CD4-positive, alpha-beta T cell treated with Interleukin-2 at 100 ng/mL for 4 hours (primary cell): ENCODE measurements at places on chromosomes 12 and 14.

- no peak for DNase-seq
Observed at GRCh38 chr12:85367936-85368335, 87.9 kb downstream of the ALX1 start.

- no peak for DNase-seq
Observed at GRCh38 chr14:28773861-28774691, 7.5 kb downstream of the FOXG1 start.

DNA sequence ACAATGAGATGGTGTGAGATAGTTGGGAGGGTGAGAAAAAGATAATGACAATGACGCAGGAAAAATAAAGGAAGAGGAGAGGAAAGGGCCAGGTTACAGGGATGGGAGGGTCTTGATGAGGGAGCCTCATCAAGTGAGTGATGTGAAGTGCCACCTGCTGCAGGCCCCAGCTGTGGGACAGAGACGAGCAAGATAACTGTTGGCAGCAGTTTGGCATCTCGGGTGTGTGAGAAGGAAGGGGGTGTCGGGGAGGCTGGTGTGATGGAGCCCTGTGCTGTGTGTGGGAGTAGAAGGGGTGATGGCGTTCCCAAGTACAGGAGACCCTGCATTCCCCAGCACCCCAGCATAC, 11.4 kb upstream of the TAC3 start:
- no peak for DNase-seq

DNA sequence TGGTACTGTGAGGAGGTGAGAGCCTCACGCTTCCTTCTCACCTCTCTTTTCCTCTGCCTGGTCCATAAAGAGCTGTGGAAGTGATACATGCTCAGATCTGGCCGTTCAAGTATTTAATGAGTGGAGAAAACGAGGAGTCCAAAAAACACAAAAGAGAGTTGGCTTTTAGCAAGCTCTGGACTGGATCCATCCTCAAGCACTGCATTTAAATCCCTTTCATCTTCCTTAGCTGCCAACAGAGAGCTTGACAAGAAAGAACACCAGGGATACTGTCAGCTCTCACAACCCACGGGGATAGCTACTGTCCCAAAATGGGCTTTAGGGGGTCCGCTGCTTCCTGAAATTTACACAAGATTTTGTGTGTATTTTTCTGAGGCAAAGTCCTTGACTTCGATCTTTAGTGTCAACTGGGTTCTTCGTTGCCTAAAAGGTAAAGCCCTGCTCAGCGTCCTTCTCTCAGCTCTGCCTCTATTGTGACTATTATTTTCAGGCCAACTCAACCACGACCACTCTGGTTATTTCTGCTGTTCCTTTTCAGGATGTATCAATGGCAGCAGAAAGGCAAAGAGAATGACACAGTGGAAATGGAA, 120.9 kb downstream of the TMTC1 start:
- DNase-seq = no peak

- no peak for DNase-seq
Observed at GRCh38 chr14:96663076-96663475, 134.1 kb upstream of the VRK1 start.

DNA sequence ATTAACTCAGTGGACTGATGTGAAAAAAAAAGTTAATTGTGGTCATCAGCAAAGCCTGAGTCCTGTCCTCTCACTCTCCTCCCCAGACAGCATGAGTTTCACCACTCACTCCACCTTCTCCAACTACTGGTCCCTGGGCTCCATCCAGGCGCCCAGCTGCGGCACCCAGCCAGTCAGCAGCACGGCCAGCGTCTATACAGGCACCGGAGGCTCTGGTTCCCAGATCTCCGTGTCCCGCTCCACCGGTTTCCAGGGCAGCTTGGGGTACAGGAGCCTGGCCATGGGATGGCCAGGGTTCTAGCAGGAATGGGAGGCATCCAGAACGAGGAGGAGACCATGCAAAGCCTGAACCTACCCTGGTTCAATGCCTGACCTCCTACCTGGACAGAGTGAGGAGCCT, 6.0 kb downstream of the MED6 start:
- DNase-seq = no peak

DNA sequence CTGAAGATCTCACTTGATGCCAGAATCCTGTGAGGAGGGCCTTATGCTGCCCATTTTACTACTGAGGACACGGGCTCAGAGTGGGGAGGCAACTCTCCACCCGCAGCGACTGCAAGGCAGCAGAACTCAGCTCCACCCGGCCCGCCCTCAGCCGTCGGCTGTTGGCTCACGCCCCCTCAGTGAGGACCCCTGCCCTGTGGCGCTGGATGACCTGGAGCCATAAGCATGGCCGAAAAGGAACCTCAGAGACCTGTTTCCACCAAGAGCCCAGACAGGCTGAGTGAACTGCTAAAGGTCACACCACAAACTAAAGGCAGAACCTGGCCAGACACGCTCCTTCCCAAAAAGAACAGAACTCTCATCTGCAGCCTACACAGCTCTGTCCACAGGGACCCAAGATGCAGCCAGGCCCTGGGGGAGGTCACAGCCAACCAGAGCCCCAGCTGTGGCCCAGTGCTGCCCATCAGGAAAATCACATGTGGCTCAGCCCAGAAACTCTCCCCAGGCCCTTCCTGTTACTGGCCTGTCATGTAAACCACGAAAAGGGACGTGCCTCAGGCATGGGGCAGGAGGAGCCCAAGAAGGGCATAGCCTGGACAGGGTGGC, 32.8 kb downstream of the CCNK start:
- DNase-seq = no peak

GRCh38 chr14:21278632-21279031, 1.3 kb upstream of the RPGRIP1 start:
- no peak for DNase-seq

DNA sequence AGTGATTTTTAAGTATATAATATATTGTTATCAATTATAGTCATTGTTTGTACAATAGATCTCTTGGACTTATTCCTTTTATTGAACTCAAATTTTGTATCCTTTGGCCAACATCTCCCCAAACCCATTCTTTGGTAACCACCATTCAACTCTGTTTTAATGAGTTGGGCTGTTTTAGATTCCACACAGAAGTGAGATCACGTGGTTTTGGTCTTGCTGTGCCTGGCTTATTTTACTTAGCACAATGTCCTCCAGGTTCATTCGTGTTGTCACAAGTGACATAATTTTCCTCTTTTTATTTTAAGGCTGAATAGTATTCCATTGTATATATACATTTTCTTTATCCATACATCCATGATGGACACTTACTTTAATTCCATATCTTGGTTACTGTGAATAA, 40.2 kb upstream of the LTA4H start:
- DNase-seq = no peak

GRCh38 chr12:121976950-121977349, 44.7 kb upstream of the BCL7A start:
- DNase-seq = no peak

GRCh38 chr12:85310025-85310424, 30.0 kb downstream of the ALX1 start:
- DNase-seq = no peak

GRCh38 chr12:12266389-12266872, 413 bp downstream of the LRP6 start:
- DNase-seq = no peak

GRCh38 chr12:48486261-48486660, 4.0 kb downstream of the C12orf54 start:
- no peak for DNase-seq

DNA sequence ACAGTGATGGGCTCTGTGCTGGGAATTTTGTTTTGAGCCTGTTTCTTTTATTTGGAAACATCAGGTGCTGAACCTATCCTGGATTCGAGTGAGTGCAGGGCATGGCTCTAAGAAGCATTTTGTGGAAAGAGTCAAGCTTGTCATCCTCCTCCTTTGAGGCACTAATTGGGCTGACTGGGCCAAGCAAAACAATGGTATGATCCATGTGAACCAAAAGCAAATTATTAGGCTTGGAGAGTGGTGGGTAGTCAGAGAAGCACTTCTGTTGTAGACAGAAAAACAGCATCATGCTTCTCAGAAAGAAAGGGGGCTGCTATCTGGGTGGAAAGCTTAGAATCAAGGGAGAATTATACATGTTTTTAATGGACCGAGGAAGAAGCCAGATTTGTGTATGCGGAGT, 481.6 kb downstream of the DIO2 start:
- DNase-seq = no peak

GRCh38 chr14:77148510-77149231, 7.1 kb upstream of the ZDHHC22 start:
- DNase-seq = no peak

DNA sequence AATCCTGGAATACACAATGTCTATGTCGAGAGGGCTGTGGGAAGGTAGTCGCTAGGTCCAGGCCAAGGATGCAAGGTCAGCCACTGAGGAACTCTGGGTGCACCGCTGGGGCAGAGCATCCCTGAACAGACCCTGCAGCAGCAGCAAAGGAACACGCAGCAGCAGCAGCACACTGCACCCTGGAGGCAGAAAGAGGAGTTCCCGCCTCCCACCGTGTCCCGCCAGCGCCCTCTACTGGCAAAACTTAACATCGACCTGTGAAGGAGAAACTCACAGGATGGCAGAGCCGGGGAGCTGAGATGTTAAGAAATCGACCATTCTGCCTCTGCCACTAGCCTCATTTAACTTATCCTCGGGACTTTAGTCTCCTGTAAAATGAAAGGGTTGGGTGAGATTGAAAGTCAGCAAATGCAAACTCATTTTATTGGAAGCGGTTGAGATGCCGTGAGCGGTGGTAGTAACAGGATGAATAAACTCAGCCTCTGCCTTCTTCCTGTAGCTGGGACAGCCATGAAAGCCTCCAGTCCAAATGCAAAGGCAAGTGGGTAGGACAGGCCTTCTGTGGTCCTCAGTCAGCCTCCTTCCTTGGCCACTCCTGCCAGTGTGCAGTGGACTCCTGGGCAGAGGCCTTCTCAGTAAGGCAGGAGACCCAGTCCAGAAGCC, 45.6 kb downstream of the STAB2 start:
- peak; percentile 30 for DNase-seq

DNA sequence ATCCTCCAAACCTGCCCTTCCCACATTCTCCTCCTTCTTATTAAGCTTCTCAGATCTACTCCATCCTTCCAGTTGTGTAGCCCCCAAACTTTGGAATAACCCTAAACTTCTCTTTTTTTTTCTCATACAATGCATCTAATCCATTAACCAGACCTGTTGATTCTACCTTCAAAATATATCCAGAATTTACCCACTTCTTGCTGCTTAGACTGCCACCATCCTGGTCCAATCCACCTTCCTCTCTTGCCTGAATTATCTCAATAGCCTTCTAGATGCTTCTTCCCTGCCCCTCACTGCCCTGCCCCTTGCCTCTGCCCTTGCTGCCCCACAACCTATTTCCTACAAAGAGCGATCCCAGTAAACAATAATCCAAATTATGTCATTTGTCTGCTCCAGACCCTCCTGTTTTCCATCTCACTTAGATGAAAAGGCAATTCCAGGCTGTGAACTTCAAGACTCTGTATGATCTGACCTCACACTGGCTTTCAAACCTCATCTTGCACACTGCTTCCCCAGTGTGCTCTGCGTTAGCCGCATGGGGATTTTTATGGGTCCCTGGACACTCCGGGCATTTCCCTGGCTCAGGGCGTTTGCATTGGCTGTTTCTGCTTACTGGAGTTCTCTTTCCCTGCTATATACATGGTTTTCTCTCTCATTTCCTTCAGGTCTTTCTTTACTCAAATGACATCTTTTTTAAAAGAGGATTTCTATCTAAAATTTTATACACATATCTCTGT, 42.6 kb upstream of the HIF1A start:
- no peak for DNase-seq

GRCh38 chr12:43281563-43281962, 270.4 kb downstream of the ADAMTS20 start:
- no peak for DNase-seq

GRCh38 chr12:2170376-2170775, 117.6 kb downstream of the CACNA1C start:
- DNase-seq = no peak

- DNase-seq = no peak
Observed at GRCh38 chr12:88207921-88208620, 66.0 kb downstream of the TMTC3 start.

DNA sequence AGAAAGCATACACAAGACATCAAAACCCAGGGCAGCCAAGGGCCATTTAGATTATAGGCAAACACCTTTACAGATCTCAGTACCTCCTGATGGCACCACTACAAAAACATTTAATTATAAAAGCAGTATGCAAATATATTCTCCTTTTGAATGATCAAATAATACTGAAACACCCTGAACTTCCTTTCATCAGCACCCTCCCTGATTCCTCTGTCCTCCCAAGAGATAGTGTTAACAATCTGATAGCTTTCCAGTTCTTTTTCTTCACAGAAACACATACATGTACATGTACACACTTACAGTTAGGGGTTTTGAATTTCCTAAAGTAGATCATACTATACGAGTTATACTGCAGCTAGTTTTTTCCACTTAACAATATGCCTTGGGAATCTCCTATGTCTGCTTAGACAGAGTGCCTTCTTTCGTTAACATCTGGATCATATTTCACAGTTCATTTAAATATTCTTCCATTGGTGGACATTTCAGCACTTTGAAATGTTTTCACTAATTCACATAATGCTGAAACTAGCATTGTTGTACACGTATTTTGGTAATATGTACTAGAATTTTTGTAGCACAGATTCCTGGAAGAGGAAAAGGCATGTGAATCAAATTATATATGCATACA, 35.2 kb downstream of the TDG start:
- no peak for DNase-seq

DNA sequence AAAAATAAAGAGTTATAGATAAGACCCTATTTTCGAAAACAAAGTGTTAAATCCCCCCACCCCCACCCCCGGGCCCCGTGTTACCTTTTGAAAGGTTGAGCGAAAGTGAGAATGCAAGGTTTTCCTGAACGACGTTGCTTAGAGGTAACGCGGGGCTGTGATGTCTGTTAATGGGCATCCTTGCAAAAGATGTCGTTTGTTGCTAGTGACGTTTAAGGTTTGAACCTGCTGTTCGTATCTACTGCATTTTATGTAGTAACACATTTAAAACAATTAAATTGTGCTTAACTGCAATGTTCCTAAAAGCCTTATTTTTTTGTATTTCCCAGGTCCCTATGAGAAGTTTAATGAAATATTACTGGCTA, 1.2 kb downstream of the CPSF6 start:
- DNase-seq = peak; percentile 28

DNA sequence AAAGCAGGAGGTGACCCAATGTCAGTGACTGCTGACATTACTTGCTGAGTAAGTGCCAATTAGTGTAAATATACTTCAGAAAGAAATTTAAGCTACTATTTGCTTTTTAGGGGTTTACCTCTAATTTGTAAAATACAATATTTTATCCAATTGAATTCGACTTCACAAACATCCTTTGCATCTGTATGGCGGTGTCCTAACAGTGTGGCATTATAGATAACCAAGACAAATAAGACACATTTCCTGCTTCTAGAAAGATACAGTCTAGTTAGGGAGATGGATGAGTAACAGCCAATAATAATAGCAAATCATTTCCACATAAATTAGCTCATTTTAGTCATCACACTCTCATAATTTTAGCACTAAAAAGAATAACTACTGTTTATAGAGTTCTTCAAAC, 196.5 kb downstream of the AKAP6 start:
- DNase-seq = no peak

GRCh38 chr14:43934102-43934501, 573.0 kb downstream of the FSCB start:
- DNase-seq = no peak

GRCh38 chr14:90675399-90675798, 140.8 kb downstream of the TTC7B start:
- no peak for DNase-seq
